ENCODE measurements at places on chromosomes 5 and 9.

- peak; percentile 26 for DNase-seq
Measured at GRCh38 chr5:50666261-50667022, at the start of gene PARP8. Gene PARP8, plus strand, starts transcription at chr5:50666637. Its CDS starts 459 bp downstream, at chr5:50667096.

DNA sequence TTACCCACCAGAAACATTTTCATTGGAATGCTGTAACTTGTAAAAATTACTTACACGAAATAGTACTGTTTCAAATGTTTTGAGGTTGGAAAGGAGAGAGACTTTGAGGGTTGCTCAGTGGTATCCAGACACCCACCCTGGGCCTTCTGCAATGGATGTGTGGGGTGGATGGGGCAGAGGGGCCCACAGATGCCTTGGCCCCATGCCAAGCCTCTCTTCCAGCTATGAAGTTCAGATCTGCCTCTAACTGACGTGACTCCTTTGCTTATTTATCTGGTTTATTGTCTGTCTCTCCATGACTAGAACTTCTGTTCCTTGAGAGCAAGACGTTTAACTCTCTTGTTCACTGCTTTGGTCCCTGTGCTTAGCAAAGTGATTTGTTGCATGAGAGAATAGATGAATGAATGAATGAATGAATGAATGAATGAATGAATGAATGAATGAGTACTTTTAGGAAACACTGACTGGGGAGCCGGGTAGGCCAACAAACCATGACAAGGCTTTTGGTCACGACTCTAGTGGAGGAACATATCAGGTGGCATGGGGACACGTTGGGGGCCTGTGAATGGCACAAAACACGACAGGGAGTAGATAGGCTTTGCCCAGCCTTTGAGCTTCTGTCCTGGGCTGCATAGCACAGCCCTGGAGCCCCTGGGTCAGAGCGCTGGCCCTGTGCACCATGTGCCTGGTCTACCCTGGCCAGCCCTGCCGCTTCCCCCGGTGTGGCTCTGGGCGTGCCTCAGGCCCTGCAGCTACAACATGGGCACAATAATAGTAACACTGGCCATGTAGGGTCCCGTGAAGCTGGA, 31.8 kb downstream of the AK8 start:
- no peak for DNase-seq

DNA sequence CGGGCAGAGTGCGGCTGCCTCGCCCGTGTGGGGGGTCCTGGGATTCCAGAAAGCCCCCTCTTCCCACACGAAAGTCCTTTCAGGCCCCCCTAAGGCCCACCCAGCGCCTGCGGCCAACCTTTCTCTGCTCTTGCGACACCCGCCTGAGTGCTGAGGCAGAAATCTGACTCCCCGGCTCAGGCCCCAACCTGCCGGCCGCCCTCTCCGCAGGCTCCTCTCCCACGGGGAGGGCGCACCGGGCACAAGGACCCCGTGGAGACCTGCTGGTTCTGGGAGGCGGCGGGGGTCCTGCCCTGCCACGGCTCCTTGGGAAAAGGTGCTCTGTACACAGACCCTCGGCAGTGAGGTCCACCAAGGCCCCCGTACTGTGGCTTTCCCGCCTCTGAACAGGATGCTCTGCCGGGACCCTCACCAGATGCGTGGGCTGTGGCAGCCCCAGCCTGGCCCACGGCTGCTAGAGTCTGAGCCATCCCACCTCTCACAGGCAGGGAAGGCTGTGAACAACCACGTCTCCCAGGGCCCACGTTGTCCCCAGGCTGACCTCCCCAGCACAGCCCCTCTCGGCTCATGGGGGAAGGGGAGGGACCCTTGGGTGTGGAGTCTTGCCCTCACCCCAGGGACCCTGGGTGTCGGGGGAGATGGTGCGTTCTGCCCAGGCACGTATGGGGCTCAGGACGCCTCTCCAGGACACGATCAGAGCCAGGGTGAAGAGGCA, 41.5 kb upstream of the EGFL7 start:
- no peak for DNase-seq

DNA sequence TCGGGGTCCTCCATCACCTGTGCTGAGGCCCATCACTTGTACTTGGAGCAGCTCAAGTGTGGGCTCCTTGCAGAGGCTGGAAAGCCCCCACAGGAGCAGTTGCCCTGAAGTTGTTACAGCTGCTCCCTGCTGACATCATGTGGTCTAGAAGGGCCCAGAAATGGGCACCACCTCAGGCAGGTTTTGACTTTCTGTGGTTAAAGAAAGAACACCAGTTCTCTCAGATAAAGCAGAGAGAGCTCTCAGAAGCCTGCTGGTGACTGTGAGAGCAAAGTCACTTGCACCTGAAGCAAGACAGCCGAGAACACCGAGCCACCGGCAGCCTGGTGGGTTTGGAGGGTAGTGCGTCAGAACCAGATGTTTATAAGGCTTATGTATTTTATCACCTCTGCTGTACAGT, 70.4 kb downstream of the MVB12B start:
- DNase-seq, result peak; percentile 34

DNA sequence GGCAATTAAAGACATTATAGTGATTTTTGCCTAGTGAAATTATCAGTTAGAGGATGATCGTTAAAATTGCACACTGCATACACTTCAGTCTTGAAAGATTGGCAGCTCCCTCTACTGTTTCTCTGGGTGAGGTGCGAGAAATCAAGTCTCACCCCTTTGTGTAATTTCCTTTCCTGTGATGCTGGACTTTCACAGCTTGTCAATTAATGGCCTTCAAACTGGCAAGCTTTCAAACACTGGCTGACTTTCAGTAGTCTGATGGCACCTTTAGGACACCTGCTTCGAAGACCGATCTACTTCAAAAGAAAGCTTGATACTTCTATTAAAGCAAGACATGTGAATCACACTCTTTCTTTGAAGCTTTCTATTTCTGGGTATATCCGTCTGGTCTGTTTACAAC, 706.7 kb upstream of the PTPRD start:
- DNase-seq, result no peak

DNA sequence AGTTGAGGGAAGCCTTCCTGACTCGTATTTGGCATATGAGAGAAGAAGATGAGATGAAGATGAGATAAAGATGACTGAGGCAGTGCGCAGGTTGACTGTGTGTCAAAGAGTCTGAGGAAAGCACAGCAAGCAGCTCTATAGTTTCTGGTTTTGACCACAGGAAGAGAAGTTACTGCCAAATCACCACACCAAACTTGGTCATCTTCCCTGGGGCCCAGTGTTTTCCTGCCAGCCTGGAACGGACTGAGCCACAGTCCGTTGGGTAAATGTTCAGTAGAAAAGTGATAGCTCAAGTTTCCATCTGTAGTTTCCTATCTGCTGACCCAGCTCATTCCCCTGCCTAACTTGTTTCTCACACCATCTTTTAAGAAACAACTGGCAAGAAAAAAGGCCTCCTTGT, 80.7 kb upstream of the ADAMTS19 start:
- DNase-seq, result no peak

DNA sequence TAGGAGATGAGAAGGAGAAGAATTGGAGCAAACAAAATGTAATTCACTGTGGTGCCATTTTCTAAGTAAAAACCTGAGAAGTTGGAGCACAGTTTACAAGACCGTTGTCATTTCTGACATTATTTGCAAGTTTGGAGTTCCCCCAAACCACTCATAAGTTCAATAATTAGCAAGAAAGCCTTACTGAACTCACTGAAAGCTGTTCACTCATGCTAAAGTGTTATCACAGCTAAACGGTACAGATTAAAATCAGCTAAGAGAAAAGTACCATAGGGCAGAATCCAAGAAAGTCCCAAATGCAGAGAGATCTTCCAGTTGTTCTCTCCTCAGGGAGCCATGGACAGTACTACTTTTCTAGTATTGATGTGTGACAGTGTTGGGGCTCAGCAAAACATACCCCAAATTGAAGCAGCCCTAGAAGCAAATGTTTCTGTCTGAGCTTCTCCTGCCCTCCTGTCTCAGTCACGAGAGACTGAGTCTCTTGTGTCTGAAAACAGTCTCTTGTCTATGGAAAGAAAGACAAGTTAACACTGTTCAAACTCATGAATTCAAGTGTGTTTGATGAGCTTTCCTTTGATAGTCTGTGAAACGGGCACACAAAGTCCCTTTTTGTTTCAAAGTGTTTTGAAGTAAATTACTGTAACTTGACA, 221.2 kb downstream of the GABRG2 start:
- no peak for DNase-seq

DNA sequence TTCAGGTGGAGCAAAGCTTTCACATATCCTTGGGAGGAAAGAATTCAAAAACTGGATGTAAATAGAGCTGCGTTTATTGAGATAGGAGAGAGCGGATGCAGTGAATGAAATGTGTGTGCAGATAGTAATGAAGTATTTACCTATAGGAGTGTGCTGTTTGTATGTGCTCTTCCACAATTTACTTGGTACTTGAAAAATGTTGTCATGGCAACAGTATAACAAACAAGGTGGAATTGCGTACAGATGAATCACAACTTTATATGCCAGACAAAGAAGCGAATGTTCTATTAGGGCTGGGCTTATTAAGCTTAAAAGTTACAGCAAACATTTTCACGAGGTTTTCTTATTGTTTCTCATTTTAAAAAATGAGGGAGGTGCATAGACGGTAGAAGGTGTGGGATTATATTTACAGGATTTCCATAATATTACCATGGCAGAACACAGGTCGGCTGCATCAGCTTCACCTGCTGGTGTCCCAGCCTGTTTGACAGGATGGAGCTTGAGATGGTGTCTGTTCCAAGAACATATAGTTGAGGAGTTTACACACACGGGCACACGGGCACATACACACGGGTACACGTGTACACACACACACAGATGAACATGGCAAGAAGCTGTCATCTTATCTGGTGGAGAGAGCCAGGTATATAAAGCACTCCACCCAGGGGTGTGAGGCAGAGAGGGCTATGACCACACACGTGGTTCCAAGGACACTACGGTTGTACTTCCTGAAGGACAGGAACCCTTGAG, 155.7 kb downstream of the RMI1 start:
- no peak for DNase-seq

DNA sequence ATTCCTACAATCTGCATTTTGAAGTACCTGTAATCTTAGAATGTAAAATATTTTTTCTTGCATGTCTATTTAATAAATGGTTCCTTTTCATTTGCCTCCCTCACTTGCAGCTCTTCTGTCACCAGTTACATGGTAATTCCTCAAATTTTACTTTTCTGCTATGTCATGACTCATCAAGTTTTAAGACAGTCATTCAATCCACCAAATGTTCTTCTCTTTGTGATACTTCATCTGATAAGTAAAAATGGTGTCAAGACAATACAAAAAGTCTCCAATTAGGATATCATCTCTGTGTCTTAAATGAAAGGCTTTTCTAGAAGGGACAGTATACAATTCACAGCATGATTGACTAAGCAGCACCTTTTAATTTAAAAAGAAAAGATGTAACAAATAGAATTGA, 104.9 kb upstream of the FTMT start:
- no peak for DNase-seq

DNA sequence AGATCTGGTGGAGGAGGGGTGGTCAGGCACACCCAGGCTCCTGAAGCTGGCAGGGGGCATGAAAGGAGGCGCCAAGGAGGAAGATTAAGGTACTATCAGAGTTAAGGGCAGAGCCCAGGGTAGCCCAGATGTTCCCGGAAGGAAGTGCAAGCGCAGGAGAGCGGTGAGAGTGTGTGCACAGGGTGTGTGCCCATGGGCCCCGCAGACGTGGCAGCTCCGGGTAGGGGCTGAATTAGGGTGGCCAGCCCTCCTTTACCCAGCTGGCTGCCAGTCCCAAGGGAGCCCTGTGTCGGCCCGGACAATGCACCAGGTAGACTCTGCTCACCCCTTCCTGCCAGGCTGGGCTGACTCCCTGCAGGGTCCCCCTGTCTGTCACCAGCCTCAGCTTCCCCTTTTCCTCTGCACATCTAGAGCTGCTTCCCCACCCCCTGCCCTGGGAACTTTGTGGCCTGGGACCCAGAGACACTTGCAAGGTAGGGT, at the start of gene SMIM33:
TSS of gene SMIM33 (plus strand) at position 184 of the 480 bp plus-strand sequence. CDS start at position 302, 118 bp downstream.
- DNase-seq, result peak; percentile 14

GRCh38 chr5:112687306-112687705, 50.4 kb upstream of the APC start:
- DNase-seq, result no peak

- DNase-seq, result no peak
Measured at GRCh38 chr5:167582886-167583285, 708.6 kb upstream of the WWC1 start.

DNA sequence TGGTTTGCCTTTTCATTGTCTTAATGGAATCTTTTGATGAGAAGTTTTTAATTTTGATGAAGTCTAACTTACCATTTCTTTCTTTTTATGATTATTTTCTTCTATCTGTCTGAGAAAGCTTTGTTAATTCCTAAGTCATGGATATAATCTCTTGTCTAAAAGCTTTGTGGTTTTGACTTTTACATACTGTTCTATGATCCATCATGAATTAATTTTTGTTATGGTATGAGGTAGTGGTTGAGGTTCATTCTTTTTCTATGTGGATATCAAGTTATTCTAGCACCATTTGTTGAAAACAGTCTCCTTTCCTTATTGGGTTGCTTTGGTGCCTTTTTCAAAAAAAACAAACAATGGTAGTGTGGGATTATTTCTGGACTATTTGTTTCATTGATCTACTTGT, 20.4 kb downstream of the FBXO10 start:
- no peak for DNase-seq

- no peak for DNase-seq
Measured at GRCh38 chr5:10588779-10589447, 25.0 kb downstream of the ANKRD33B start.

GRCh38 chr5:97022898-97023297, 87.0 kb downstream of the LNPEP start:
- no peak for DNase-seq

DNA sequence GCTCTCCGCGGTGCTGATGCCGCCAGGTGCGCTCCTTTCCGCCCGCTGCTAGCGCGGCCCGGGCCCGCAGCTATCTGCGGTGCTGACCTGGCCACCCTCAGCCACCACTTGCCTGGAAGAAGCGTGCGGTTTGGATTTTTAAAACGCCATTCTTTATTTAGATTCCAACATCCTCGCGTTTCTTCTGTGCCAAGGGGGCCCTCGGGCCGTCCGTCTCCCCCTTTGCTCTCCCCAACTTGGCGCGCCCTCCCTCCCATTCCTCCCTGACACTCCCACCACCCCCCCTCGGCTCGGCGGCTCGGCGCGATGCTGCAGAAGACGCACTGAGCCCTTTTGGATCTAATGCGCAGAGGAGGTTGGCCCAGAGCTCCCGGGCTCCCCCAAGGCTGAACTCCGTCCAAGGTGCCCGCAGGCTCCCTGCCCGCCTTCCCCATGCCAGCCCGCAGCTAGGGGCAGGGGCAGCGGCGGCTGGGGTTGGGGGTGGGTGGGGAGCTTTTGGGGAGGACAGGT, at the start of gene BARHL1:
TSS of gene BARHL1 (plus strand) at position 331 of the 510 bp plus-strand sequence. CDS start 192 bp downstream, outside the sequence.
- DNase-seq, result no peak

DNA sequence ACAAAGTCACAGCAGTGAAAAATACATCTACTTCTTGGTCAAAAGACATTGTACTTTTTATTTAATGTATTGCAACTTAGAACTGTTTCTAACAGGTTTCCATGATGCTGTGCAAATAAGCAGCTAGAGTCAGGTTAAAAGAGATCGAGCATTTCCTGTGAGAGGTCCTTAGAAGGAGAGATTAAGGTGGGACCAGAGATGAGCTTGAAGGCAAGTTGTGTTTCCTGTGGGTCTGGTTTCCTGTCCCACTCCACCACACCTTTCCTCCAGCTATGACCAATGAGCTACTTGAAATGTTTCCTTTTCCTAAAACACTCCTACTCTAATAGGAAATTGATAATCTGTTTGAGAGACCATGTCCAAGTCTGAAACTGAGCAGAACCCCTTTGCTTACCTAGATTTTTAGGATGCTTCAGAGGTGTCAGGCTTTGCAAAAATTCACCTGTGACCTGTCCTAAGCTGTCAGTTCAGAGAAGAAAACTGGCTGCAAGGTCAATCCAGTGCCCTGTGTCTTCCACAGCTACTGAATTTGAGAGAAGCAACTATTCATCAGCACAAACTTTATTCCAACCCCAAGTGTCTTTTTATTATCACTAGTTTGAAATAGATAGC, 13.1 kb upstream of the RLN1 start:
- DNase-seq, result no peak

- DNase-seq, result peak; percentile 77
Measured at GRCh38 chr9:129737479-129738274, 15.2 kb downstream of the PTGES start.

All from activated CD4-positive, alpha-beta T cell treated with anti-CD3 and anti-CD28 coated beads for 1 hour (primary cell).